ENCODE measurements at places on chromosomes 11 and 22. TPM values are rescaled to one million over a fixed set of nuclear protein-coding genes. Genes with fewer than 3 reads are reported as not detected.

Gene C11orf16
- total RNA-seq: 0.15 TPM

Gene OLFML1
- total RNA-seq: not detected

Gene PDGFB
- 7.1 TPM for total RNA-seq

Gene FIBIN
- not detected for total RNA-seq

GRCh38 chr11:63866211-63866610 is 27.3 kb downstream of the MARK2 start:
- H3K27me3 ChIP-seq: no peaks in the 10 kb centered on the region
- DNase-seq: no peak
- peaks cover 12% of the 10 kb centered on the region for H3K36me3 ChIP-seq

DNA sequence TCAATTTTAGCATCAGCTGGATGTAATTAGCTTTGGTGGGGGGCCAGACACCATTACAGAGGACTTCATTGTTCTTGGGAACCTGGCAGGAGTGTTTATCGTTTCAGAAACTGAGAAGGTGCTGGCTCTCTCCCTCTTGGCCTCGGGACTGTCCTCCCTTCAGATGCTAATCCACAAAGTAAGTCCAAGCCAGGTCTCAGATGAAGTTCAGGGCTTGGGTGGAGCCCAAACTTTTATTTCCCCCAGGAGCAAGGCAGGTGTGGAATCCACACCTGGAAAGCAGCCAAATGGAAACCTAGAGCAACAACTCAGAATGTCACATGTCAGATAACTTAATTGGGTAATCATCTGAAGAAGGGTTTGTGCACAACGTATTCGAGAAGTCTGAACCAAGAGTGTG is 119.2 kb downstream of the ME3 start:
- H3K36me3 ChIP-seq: no peaks in the 10 kb centered on the region
- H3K27ac ChIP-seq: no peak overlapping the region
- no peaks in the 10 kb centered on the region for H3K27me3 ChIP-seq
- H3K4me1 ChIP-seq: no peaks in the 10 kb centered on the region

DNA sequence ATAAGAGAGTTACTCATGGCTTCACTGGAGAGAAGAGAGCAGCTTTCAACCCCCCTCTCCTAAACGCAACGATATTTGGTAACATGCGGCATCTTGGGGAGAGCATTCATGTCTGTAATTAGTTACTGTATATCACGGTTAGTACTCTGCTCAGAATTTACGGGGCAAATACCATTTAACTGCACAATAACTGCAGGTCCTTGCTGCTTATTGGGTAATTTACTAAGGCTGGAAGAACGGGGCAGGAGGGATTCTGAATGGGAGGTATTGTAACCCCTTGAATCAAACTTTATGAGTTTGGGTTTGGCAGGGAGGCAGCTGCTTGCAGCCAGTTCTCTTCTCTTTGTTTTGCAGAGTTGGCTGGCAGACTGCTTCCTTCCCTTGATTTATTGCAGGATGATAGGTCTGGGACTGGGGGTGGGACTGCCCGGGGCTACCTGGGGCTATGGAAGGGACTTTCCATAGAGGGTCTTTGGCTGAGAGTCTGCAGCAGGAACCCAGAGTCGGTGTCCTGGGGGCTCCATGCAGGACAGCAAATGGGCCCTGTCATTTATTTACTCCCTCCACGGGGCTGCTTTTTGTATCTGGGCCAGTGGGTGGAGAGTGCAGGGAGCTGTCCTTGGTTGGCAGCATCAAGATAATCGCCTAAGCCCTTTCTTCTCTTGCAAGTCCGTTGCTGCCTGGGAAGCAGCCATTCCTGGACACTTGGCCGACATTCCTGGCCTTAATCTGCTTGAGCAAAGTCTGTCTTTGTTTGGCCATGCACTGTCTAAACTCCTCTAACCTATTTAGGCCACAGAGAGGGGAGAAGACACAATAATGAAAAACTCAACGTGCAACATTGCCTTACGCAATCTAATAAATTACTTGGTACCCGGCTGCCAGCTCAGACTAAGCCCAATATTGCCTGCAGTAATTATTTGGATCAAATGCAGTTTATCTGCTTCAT is 188.9 kb downstream of the ST3GAL4 start:
- H3K4me1 ChIP-seq: no peaks in the 10 kb centered on the region
- no peaks in the 10 kb centered on the region for H3K27me3 ChIP-seq
- no peak overlapping the region for H3K4me3 ChIP-seq

DNA sequence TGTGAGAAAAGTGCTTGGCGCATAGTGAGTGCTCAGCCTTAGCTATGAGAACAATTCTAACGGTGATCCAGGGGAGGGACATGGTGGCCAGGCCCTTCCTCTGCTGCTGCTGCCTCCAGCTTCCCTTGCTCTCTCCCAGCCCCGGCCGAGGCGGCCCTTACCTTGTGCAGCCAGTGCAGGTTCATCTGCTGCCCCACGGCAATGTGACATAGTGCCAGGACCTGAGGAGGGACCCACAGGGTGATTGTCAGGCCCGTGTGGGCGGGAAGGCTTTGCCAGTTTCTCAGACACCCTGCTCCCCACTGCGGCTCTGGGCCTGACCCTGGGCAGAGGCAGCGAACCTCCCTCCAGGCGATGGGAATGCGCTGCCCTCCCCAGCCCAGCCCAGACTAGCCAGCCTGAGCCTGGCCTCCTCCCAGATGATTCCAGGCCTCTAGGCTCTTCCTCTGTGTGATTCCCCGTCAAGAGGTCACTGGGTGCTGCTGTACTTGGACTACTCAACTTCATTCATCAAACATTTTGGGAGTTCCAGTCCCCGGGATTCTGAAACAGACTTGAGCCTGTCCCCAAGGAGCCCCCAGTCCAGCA is 23.7 kb upstream of the KLHL35 start:
- H3K36me3 ChIP-seq: no peaks in the 10 kb centered on the region
- no peak for DNase-seq
- no peak overlapping the region for H3K4me3 ChIP-seq
- no peaks in the 10 kb centered on the region for H3K4me1 ChIP-seq
- no peaks in the 10 kb centered on the region for H3K27me3 ChIP-seq

GRCh38 chr11:11380340-11380739 is 27.3 kb upstream of the CSNK2A3 start:
- H3K36me3 ChIP-seq: no peaks in the 10 kb centered on the region
- H3K27ac ChIP-seq: no peak overlapping the region
- no peaks in the 10 kb centered on the region for H3K4me1 ChIP-seq
- DNase-seq: no peak
- H3K27me3 ChIP-seq: no peaks in the 10 kb centered on the region

- peak; percentile 43 for DNase-seq
- peaks cover 15% of the 10 kb centered on the region for H3K4me1 ChIP-seq
- no peaks in the 10 kb centered on the region for H3K27me3 ChIP-seq
- no peak overlapping the region for H3K27ac ChIP-seq
Measured at GRCh38 chr22:39995393-39996252, 869 bp downstream of the FAM83F start.

DNA sequence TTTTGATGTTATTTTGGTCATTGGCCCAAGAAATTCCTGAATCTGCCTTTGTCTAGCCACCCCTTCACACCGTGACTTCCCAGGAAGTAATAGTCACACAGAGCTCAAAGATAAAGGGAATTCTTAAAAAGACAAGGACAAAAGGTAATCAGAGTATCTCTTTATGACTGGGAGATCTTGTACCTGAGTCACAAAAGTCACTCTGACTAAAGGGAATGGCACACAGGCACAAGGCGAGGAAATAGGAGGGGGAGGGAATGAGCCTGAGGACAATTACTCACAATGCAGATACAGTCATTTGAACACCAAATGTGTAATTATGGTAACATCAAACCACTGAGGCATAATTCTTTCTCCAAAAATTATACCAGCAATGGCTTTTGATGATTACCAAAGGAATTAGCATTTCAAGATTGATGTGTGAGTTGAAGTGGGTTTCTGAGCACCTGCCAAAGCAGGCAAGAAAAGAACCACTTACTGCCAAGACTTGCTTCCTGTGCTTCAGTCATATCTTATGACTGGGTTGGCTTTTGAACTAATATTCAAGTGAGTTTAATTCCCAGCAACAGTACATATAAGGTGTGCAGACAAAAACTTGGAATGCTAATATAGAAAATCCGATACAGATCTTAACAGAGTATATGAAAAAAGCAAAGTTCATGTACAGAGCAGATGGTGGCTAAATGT is 856.4 kb downstream of the LRRC4C start:
- H3K27ac ChIP-seq: no peak overlapping the region
- H3K4me1 ChIP-seq: no peaks in the 10 kb centered on the region
- no peak overlapping the region for H3K4me3 ChIP-seq
- no peak for DNase-seq
- no peaks in the 10 kb centered on the region for H3K27me3 ChIP-seq

GRCh38 chr11:33500332-33500731 is 200.3 kb downstream of the C11orf91 start:
- H3K27ac ChIP-seq: no peak overlapping the region
- H3K4me1 ChIP-seq: no peaks in the 10 kb centered on the region
- no peak overlapping the region for H3K4me3 ChIP-seq
- H3K36me3 ChIP-seq: no peaks in the 10 kb centered on the region

DNA sequence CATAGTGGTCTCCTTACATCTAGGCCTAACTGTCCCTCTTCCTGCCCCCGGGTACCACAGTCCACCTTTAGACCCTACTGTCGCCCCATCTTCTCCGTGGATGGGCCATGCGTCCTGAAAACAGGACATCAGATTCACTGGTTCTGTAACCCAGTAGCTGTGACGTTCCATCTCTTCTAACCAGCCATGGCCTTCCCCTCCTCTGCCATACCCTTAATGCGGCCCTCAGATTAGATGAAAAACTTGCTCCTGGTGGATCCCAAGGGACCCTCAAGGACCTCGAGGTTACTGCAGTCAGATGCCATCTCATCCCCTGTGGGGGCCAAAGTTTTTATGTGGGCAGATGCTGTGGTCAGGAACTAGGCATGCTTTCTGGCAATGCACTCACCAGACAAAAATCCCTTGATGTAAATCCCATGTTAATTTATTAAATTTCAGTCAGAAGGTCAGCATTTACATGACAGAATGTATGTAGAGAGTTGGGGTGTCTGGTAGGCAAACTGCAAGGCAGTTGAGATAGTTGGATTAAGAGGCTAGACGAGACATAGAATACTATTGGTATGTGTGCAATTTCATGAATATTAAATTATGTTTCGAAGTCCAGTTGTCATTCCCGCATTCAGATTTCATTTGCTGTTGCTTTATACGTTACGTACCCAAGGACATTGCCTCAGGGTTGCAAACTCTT is 64.3 kb downstream of the WNT11 start:
- no peak overlapping the region for H3K27ac ChIP-seq
- H3K27me3 ChIP-seq: no peaks in the 10 kb centered on the region
- DNase-seq: no peak
- no peaks in the 10 kb centered on the region for H3K4me1 ChIP-seq
- H3K36me3 ChIP-seq: peaks cover 17% of the 10 kb centered on the region

DNA sequence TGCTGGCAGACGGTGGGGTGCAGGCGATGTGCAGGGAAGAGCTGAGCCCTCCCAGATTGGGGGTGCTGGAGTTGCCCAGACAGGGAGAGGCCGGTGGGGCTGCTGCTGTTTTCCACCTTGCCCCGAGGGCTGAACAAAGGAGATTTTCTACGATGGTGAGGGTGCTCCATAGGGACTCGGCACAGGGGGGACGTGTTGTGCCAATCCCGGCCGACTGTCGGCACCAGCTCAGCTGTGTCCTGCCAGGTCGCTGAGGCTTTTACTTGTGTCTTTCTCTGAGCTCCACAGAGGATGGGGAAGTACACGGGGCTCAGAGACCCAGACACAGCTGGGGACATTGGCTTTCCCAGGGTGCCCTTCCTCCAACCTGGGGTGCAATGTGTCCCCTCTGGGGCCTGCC is 816.8 kb downstream of the BRD1 start:
- no peaks in the 10 kb centered on the region for H3K27me3 ChIP-seq
- DNase-seq: peak; percentile 17
- no peak overlapping the region for H3K4me3 ChIP-seq
- no peaks in the 10 kb centered on the region for H3K4me1 ChIP-seq
- H3K36me3 ChIP-seq: no peaks in the 10 kb centered on the region

- no peak overlapping the region for H3K27ac ChIP-seq
- no peaks in the 10 kb centered on the region for H3K36me3 ChIP-seq
- no peak for DNase-seq
- H3K4me1 ChIP-seq: peaks cover 4% of the 10 kb centered on the region
- H3K4me3 ChIP-seq: no peak overlapping the region
Measured at GRCh38 chr11:96044311-96044710, 120.4 kb upstream of the MTMR2 start.

All from H9 (cell line).